SW480 (cell line): ENCODE measurements at places on chromosomes 7 and 10.

GRCh38 chr10:18260310-18260922, 120.2 kb downstream of the CACNB2 start:
- no peak for DNase-seq

- no peak for DNase-seq
Observed at GRCh38 chr10:130169136-130169859, 33.1 kb downstream of the GLRX3 start.

GRCh38 chr10:5442065-5442989, 30.0 kb downstream of the NET1 start:
- peak; percentile 69 for DNase-seq

GRCh38 chr10:112461029-112461887, 14.2 kb downstream of the VTI1A start:
- peak; percentile 58 for DNase-seq

- no peak for DNase-seq
Observed at GRCh38 chr7:66859794-66860645, 61.0 kb upstream of the TMEM248 start.

GRCh38 chr10:90964781-90965465, 44.0 kb upstream of the ANKRD1 start:
- DNase-seq, result no peak

DNA sequence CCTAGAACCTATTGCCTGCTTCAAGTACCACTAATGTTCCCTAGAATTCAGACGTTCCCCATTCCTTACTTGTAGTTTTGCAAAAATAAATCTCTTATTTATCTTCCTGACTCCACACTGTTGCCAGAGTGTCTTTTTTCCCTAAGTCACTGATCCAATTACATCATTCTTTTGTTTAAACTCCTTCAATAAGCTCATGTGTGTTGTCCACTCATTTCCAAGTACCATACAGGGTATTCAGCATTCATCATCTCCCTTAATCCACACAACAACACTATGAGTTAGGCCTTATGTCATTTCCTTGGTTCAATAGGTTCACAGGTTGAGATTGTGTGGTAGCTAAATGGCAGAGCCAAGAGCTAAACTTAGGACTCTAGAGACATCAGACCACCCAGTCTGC, 119.9 kb upstream of the RHOBTB1 start:
- DNase-seq, result no peak

DNA sequence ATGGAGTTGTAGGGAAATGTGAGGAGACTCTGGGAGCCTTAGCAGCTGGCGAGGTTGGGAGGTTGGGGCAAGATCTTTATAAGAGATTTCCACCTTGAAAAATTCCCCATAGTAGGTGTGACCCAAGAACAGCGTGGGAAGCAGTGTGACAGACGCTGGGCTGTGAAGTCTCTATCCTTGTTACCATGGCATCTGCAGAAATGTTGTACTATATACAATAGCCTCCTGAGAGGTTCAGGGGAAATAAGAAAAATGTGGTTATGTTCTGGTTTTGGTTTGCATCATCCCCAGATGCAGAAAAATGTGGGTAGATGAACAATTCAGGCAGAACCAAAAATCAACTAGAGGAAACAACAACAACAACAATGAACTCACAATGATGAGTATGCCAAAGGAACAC, 498.6 kb downstream of the SH2D4B start:
- no peak for DNase-seq

DNA sequence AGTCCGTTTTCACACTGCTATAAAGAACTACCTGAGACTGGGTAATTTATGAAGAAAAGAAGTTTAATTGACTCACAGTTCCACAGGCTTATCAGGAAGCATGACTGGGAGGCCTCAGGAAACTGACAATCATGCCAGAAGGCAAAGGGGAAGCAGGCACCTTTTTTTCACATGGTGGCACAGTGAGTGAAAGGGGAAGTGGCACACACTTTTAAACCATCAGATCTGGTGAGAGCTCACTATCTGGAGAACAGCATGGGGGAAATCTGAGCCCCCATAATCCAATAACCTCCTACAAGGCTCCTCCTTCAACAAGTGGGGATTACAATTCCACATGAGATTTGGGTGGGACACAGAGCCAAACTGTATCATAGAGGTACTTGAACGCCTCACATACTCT, 30.0 kb downstream of the AGR3 start:
- no peak for DNase-seq

DNA sequence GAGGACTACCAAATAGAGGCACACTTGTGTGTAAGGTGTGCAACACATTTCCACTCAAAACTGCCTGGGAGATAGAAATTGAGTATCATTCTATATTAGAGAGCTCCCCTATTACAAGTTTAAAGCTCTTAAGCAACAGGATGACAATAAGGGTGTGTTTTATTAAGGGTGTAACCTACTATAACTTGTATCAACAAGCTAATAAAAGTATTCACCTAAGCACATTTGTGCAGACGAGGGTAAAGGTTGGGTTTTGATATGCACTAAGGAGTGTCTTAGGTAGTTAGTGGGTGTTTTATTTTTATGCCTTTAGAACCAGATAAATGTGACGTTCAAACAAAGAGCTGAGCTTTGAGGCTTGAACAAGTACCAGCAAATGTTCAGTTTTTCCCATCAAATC, 2.8 kb upstream of the FAM53B start:
- no peak for DNase-seq

- DNase-seq, result peak; percentile 20
Observed at GRCh38 chr7:121752706-121753105, 120.3 kb upstream of the PTPRZ1 start.

DNA sequence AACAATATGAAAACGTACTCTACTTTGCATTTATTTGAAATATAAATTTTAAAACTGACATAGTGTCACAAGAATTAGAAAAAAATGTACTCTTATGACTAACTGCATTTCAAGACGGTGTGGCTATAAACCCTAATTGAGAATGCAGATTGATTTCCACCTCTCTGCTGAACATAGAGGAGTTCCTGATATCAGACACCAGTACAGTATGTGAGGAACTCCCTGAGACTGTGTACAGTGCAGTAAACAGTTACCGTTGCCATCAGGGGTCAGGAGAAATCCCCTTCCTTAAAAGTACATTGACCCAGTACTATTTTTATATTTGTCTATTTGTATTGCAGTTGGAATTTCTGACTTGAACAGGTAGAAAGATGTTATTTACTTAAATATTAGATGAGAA, 61.8 kb upstream of the DKK1 start:
- DNase-seq, result no peak

GRCh38 chr7:73887762-73888161, 26.8 kb downstream of the TMEM270 start:
- DNase-seq, result no peak

DNA sequence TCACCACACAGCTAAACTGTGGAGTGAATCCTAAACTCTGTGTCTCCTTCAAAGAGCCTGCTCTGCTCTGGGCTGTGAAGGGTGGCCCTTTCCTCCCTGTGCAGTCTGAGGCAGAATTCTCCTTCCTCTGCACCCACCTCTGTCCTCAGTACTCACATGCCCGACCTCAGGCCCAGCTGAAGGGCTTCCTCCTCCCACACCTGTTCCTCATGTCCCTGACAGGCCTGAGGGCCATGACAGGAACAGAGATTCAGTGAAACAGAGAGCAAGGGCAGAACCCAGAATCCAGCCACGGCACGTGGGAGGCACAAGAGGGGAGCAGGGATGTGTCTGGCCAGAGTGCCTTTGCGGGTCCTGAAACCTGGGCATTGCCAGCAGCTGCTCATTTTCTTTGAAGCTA, 13.9 kb downstream of the CREB3L2 start:
- DNase-seq, result no peak
